NCI-H187 (cell line): ENCODE measurements at places on chromosomes 12 and 14.

DNA sequence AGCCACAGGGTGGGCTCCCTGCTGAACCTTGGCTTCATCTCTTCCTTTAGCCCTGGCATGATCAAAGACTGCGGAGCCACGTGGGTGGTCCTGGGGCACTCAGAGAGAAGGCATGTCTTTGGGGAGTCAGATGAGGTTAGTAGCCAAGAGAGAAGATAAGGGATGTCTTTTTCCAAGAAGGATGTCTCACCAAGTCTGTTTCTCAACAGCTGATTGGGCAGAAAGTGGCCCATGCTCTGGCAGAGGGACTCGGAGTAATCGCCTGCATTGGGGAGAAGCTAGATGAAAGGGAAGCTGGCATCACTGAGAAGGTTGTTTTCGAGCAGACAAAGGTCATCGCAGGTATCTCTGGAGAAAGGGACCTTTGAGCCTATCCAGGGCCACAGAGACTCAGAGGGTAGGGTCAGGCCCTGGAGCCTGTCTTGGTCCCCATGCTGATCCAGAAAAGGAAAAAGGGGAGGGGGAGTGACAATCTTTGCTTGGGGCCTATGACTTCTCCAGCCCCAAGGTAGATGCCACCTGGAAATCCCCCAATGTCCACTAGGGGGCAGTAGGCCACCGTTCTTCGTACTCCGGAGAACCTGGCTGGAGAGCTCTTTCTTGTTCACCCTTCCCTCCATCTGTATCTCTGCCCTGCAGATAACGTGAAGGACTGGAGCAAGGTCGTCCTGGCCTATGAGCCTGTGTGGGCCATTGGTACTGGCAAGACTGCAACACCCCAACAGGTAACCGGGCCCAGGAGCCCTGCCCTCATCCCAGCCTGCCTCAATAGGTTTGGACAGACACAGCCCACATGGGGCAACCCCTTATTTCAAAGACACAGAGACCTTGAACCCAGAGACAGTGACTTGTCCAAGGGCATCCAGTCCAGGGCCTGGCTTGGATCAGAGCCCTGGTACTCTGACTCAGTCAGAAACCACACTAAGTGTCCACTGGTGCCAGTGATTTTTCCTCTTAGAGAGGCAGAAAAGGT, 2.0 kb downstream of the TPI1 start:
- peak; percentile 46 for DNase-seq

GRCh38 chr14:67464377-67464776, 24.1 kb downstream of the TMEM229B start:
- DNase-seq, result no peak

- DNase-seq, result no peak
These were observed 848 bp downstream of the CTDSP2 start for GRCh38 chr12:57845478-57846284.

DNA sequence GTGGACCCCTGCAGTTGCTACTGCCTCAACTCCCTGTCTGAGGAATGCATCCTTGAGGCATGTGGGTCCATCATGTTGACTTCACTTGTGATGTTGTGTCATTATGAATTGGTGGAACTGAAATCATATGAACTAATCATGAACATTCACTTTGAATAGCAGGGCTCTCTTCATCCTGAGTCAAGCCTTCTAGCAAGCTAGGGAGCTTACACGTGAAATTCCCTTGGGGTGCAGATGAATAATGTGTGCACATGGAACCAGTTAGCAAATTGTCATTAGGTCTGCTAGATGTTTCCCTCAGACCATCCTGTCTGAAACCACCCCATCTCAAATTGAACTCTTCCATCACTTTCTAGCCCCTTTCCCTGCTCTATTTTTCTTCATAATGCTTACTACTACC, 3.6 kb downstream of the COQ6 start:
- no peak for DNase-seq

GRCh38 chr14:68306934-68307789, 485.7 kb downstream of the ZFP36L1 start:
- DNase-seq, result peak; percentile 30

GRCh38 chr12:22935090-22935489, 310.1 kb downstream of the ETNK1 start:
- no peak for DNase-seq

GRCh38 chr12:81570234-81570633, 188.9 kb downstream of the PPFIA2 start:
- no peak for DNase-seq

DNA sequence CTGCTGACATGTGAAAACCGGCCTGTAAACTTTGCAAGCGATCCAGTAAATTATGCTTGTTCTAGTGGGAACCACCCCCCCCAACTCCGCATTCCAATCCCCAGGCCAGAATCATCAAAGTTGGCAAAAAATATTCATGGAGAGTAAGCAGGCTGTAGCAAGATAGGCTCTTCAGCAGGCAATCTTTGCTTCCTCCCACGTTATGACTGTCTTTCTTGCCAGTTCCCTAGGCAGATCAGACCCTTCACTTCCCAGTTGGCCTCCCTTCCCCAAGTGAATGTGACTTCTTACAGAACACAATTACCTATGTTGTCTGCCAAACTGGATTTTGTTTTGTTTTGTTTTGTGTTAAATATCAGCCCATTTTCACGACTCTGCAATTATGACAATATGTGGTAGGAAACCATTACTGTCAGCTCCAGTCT, 1.2 kb upstream of the PTGER2 start:
- DNase-seq, result no peak

GRCh38 chr14:25622763-25623162, 572.8 kb upstream of the STXBP6 start:
- DNase-seq, result peak; percentile 16

DNA sequence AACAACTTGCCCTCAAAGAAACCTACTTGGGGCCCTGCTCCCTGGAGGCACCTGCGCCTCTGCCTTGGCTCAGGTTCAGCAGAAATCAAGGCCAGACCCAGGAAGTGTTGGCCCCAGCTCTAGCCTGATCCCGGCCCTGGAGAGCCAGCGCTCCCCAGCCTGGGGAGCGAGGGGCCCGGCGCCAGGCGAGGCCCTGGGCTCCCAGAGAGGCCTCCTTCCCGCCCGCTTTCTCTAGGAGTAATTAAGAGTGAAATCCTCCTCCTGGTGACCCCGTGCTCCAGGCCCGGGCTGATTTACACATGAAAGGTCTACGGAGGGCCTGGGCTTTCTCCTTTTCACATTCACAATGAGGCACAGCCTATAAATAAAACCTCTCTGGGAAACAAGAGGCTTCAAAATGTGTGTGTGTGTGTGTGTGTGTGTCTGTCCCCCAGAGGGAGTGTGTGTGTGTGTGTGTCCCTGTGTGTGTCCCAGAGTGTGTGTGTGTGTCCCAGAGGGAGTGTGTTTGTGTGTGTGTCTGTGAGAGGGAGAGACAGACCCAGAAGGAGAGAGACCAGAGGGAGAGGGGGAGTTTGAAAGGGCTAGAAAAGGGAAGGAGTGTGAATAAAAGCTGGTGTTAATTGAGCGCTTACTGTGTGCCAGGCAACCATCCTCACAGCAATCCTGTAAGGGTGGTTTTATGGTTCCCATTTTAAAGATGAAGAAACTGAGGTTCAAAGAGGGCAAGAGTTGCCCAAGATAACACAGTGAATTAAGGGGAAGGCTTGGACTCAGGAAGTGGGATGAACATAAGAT, 23.8 kb upstream of the COX6A1 start:
- no peak for DNase-seq

- DNase-seq, result no peak
These were observed 82.6 kb upstream of the ATP2B1 start for GRCh38 chr12:89791286-89791685.

- peak; percentile 72 for DNase-seq
These were observed 132.3 kb downstream of the SNAPC1 start for GRCh38 chr14:61894452-61895077.

DNA sequence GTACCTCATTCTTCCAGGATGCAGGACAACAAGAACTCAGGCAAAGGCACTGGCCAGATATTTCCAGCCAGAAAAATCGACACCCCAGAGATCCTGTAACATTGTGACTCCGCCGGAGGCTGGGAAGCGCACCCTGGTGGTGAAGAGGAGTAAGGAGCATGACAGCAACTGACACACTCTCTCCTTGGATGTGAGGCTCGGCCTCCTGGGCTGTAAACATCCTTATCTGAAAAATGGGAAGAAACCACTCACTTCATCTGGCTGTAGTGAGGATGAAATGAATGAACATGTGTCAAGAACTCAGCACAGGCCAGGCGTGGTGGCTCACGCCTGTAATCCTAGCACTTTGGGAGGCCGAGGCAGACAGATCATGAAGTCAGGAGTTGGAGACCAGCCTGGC, 27.5 kb downstream of the TCHP start:
- DNase-seq, result no peak

- DNase-seq, result no peak
These were observed 201.3 kb upstream of the FOXN3 start for GRCh38 chr14:89618330-89618708.

GRCh38 chr12:104583301-104583700, 126.6 kb downstream of the CHST11 start:
- DNase-seq, result no peak

- DNase-seq, result no peak
These were observed 42.6 kb downstream of the SAMD4A start for GRCh38 chr14:54609576-54609975.

GRCh38 chr12:55850893-55851292, 8.2 kb upstream of the MMP19 start:
- no peak for DNase-seq

GRCh38 chr14:77043984-77044485, 15.5 kb upstream of the IRF2BPL start:
- DNase-seq, result no peak

- DNase-seq, result no peak
These were observed 57.5 kb upstream of the GARIN2 start for GRCh38 chr14:67131691-67132090.

GRCh38 chr12:57756406-57757341, 1.8 kb downstream of the MARCHF9 start:
- DNase-seq, result no peak

GRCh38 chr14:64973026-64973442, 898 bp upstream of the RAB15 start:
- DNase-seq, result no peak

GRCh38 chr12:123033392-123034021, 53.0 kb downstream of the ARL6IP4 start:
- DNase-seq, result no peak

GRCh38 chr12:46831335-46832129, 5.7 kb upstream of the SLC38A4 start:
- no peak for DNase-seq

DNA sequence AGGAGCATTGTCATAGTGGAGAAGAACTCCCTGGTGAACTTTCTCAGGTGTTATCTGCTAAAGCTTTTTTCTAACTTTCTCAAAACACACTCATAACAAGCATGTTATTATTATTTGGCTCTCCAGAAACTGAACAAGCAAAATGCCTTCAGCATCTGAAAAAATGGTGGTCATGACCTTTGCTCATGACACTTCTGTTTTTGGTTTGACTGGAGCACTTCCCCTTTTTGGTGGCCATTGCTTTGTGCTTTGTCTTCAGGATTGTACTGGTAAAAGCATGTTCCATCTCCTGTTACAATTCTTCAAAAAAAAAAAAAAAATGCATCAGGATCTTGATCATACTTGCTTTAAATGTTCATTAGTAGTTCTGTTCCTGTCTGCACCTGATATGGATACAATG, 1241.6 kb upstream of the USP15 start:
- no peak for DNase-seq

GRCh38 chr14:63276492-63277342, 42.0 kb downstream of the GPHB5 start:
- peak; percentile 45 for DNase-seq

- no peak for DNase-seq
These were observed 16.3 kb downstream of the RTRAF start for GRCh38 chr14:52005625-52006024.

DNA sequence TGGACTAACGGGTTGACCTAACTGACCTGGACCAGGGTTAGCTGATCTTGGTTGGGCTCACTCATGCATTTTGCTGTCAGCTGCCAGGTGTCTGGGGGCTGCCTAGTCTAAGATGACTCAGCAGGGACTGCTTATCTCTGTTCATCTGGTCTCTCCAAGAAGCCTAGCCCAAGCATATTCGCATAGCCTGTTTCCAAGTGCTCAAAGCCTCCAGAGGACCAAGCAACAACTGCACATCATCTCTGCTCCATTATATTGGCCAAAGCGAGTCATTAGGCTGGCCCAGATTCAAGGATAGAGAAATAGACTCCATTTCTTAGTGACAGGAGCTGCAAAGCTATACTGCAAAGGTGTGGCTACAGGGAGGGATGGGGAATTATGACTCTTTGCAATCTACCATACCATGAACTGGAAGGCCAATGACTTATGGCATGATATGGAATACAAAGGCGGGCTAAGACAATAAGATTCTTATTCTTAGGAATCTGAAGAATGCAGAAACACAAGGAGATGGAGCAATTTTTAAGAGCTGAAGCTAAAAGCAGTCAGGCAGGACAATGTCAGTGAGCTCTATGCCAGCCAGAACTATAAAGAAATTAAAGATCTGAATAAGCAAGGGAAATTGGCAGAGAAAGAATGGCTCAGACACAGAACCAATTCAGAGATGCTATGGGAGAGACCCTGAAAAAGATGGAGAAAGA, 194.6 kb upstream of the FSCB start:
- no peak for DNase-seq

DNA sequence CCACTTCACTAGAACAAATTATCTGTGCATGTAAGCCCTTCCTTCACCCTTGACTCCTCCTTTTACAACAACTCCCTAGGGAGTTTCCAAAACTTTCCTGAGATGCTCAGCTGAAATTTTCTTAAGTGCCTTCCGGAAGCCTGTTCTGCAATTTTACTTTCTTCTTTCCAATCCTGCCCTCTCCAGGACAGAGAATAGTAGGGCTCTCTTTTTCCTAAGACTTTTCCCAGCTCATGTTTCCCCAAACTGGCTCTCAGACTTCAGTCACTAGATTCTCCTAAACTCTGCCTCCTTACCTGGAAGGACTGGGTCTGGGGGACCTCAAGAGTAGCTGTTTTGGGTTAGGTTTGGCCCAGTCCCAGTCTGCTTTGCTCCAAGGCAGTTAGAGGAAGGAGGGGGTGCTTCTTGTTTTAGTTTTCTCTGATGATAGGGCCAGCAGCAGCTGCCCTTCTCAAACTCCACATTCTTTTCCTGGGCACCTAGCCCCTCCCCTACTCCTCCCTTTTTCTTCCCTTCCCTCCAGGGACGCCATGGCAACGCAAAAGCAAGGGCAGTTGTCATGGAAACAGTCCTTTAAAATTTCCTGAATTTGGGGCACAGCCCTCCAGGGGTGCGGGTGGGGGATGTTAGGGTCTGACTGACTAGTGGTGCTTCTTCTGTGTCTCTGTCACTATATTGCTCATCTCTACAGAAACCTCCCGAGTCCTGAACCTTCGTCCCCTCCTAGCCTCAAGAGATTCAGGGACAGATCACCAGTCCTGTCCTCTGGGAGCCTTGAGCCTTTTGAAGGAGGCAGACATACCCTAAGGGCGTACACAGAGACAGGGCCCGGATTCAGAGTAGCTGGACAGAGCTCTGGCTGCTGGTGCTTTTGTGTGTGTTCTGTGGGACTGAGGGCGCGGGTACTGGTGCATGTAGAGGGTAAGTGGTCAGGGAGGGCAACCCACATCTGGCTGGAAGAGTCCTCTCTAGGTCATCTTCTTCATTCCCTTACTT, 17.0 kb downstream of the PPP1R1A start:
- DNase-seq, result no peak

GRCh38 chr14:33362934-33363333, 424.3 kb downstream of the NPAS3 start:
- DNase-seq, result no peak

- DNase-seq, result no peak
These were observed 365.7 kb upstream of the FKBP4 start for GRCh38 chr12:2429032-2429431.

GRCh38 chr12:64392221-64392620, 1.7 kb upstream of the C12orf56 start:
- DNase-seq, result no peak
